Stimulated activated CD8-positive, alpha-beta memory T cell treated with anti-CD3 and anti-CD28 coated beads, Interleukin-2, amount 100 ng/mL, for 1 hour (primary cell): ENCODE measurements at places on chromosomes 2 and 18.
A peak's percentile ranks its signal among the peaks of the same experiment; 100 is the strongest.

DNA sequence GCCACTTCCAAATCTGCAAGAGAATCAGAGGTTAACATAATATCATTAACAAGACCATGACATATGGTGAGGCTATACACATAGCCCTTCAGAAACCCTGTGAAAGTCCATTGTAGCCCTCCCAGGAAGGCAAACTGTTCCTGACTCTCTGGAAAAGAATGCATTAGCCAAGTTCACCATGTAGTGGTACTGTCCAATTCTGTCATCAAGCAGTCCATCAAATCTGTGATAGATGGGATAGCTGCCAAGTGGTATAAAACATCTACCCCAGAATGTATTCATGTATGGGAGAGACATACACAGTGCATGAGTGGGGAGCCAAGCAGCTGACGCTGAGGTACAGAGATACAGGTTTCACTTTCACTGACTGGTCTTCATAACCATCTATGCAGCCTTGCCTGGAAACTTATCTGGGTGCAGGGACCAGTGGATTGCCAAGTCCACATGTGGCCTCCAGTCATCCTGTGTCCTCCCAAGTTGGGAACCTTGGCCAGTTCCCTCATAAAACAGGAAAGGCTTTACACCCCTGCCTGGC lies 281.1 kb downstream of the MBD2 start:
- no peak for DNase-seq

GRCh38 chr18:21702602-21703001 lies 2.0 kb downstream of the ABHD3 start:
- DNase-seq = no peak

GRCh38 chr18:12258719-12259705 lies 4.9 kb downstream of the CIDEA start:
- no peak for DNase-seq

GRCh38 chr18:4758980-4759379 lies 303.9 kb upstream of the DLGAP1 start:
- no peak for DNase-seq

- no peak for DNase-seq
Measured at GRCh38 chr2:23548143-23548769, 163.3 kb downstream of the KLHL29 start.

DNA sequence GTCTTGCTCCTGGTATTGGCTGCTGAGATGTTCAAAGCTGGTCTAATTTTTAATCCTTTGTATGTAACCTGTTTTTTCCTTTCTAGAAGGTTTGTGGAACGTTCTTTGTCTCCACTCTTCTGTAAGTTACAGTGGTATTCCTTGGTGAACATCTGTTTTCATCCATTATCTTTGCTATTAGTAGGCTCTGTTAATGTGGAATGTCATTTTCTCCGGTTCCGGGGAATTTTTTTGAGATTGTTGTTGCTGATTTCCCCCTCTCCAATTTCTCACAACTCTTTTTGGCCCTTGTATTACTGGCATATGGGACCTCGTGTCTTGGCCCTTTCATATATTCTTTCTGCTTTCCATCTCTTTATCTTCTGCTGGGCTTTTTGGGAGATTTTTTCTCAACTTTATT lies 63.4 kb downstream of the LCLAT1 start:
- DNase-seq = no peak

DNA sequence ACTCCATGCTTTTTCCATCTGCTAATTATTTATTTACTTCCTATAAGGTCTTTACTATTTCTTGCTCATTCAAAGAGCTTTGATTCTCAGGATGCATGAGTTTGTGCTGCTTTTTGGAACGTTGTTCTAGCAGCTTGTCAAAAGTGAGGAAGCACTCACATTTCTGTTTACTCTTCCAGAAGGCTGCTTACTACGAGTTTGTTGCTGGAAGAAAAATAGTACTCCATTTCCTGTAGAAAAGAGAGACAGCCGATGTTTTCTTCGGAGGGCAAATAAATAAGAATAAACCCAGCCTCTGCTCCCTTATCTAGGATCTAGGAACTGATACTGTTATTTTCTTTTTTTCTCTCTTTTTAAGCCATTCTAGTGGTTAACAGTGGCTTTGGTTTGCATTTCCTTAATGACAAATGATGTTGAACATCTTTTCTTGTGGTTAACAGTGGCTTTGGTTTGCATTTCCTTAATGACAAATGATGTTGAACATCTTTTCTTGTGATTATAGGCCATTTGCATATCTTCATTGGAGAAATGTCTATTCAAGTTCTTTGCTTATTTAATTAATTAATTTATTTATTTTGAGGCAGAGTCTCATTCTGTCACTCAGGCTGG lies 20.5 kb downstream of the CYP27A1 start:
- DNase-seq = no peak

- DNase-seq = no peak
Measured at GRCh38 chr2:19677825-19678518, 223.8 kb downstream of the TTC32 start.

GRCh38 chr2:73685764-73686438 lies 43.7 kb upstream of the NAT8 start:
- DNase-seq = no peak

DNA sequence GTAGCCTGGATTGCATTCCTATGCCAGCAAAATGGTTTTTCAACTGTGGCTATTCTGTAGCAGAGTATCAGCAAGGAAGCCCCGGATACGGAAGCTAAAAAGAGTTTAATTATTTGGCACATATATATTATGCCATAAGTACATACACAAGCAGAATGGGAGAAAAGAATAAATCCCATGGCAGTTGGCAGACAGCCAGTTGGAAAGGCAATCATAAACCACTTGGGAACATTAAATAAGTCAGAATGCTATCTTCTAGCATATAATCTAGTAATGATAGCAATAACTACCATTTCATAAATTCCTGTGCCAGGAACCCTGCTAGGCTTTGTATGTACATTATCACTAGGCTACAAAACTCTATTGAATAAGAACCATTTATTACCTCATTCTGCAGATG lies 26.0 kb downstream of the GALNT5 start:
- no peak for DNase-seq

DNA sequence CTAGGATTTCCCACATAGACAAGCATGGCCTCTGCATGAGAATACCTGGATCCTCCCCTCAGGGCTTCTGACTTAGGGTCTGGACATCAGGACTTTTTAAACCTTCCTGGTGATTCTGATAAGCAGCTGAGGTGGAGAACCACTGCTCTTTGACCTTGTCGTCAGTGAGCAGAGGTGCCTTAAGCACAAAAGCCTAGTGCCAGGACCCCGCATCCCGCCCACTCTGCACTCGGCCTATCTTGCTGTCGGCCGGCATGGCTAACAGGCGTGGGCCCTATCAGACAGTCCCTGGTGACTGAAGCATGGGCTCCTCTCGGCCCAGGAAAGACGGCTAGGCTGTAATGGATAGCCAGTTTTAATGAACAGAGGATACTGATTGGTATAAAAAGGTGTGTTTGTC lies 6.2 kb downstream of the ANKRD23 start:
- no peak for DNase-seq

GRCh38 chr18:24482821-24483220 lies 22.4 kb downstream of the HRH4 start:
- DNase-seq = no peak

DNA sequence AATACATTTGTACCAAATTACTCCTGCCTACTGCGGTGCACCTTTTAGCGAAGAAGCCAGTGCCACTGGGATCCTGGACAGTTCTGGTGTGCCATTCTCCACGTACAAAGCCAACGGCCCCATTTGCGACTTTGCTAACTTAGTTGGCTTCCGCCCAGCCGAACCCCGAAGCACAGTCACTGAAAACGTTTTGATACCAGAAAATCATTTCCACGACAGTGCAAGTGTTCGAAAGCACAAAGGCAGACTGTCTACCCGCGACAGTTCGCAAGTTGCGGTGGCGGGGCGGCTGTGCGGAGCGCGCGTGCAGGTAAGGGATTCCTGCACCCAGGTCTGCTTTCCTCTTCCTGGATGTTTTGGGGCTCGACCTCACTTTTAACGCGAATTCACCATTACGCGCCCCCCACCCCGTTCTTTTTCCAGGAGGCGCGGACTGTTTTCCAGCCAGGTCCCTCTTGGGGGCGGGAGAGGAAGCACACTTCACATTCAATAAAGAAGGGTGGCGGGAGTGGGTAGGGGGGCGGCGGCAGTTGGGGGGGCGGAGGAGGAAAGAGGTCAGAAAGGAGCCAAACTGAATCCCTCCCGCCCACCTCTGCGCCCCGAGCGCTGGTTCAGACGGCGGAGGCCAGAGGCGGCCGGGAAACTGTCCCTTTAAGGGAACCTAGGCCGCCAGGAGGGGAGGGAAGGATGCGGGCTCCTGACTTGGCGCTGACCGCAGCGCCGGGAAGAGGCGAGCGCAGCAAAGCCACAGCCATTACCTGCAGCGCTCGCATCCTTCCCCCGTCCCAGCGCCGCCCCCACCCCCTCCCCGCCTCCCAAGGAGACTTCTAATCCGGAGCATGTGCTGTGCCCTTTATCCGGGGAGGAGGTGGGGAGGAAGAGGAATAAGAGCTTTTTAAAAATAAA lies 107.4 kb upstream of the KCTD1 start:
- no peak for DNase-seq

GRCh38 chr2:8606226-8606625 lies 75.6 kb upstream of the ID2 start:
- no peak for DNase-seq

DNA sequence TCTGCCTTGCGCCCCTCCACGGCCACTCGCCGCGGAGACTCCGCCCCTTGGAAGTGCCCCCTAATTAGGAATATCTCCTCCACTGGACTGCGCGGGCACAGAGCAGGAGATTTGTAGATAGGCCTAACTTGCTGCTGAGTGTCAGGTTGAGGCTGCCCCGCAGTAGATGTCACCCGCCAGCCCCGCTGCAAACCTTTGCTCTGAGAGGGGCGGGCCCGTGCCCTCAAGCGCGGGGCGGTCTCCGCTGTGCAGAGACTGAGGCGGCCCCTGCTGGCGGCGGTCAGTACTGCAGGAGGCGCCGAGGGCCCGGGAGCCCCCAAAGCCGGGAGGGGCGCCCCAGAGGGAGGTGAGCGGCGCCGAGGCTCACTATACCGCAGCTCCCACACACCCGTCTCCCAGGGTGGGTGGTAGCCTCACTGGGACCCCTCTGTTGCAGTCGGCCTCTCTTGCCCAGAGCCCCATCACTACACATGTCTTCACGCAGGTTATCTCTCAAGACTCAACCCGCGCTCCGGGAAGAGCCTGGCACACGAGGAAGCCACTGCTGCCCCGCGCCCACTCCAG lies 2.9 kb upstream of the NEURL3 start:
- DNase-seq = peak; percentile 76

DNA sequence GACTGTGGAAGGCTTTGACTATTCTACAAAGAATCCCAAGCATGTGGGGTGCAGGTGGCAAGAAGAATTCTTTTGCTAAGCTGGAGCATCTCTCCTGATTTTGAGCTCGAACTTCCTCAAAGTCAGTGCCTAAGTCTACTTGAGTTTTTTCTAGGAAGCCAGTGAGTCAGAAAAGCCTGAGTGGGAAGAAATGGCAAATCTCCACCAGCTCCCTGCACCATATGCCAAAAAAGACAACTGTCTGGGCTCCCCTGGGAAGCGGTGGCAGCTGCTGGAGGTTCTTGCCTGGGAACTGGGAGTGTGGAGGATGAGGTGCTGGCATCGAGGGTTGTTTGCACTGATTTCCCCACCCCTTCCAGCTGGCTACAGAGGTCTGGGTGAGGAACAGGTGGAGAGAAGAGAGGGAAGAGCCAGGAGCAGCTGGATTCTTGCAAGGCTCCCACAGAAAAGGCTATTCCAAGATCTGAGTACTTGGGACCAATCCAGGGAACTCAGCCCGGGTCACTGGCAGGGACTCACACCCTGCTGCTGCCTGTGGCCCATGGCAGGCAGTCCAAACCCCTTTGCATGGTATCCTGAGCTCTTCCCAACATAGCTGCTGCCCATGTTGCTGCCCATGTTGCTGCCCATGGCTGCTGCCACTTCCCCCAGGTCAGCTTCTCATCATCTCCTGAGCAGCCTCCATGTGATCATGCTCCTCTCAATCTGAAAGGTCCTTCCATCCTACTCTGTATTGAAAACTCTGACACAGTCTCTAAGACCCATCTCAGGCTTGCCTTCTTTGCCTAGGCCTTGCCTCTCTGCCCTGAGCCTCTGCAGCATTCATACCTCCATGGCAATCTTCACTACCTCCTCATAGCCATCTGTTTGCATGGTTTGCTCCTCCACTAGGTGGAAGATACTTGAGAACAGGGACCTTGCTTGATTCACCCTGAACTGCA lies 128.3 kb upstream of the SPATS2L start:
- DNase-seq = no peak

DNA sequence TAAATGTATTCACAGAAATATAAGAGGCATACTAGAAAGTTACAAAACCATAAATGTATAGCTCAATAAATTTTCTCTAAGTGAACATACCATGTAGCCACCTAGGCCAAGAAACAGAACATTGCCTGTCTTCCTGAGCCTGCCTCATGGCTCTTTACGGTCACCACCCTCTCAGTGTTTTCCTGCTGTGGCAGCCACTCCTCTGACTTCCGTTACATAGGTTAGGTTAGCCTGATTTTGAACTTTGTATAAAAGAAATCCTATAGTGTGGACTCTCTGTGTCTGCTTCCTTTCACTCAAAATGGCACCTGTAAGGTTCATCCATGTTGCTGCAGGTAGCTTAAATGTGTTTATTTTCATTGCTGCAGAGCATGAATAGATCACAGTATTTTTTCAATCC lies 11.6 kb upstream of the ST3GAL5 start:
- no peak for DNase-seq

DNA sequence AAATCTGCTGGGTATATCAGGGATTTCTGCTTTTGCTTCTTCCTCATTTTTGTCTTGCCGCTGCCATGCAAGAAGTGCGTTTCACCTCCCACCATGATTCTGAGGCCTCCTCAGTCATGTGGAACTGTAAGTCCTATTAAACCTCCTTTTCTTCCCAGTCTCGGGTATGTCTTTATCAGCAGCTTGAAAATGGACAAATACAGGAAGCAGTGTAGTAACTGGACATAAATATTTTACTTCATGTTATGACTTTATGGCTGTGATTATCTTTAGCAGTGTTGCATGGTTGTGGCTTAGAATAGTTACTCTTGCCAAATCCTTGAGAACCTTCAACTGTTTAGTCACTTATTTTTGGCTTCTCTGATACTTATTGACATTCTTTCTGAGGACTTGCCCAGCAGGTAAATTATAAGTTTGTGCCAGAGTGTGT lies 66.2 kb upstream of the DLX2 start:
- no peak for DNase-seq

GRCh38 chr2:7927691-7928090 lies 754.2 kb upstream of the ID2 start:
- no peak for DNase-seq

- DNase-seq = no peak
Measured at GRCh38 chr2:169110916-169111315, 41.6 kb downstream of the DHRS9 start.

GRCh38 chr2:197052356-197052755 lies 125.8 kb upstream of the PGAP1 start:
- DNase-seq = no peak

DNA sequence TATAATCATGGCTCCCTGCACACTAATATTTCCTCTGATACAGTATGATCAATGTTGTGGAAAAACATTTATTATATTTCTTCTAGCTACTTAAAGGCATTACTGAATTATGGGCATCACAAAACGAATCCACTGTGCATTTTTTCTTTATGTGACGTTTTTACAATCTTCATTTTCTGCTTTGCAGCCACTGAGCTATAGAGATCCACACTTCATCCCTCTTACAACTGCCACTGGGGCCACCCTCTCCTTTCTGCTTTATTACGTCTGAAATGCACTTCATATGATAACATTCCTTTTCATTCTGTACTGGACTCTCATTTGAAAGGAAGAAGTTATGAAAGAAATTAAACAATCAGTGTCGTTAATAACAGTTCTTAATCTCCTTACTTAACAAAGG lies 394.5 kb upstream of the HNRNPA3 start:
- DNase-seq = no peak
